T-helper 2 cell (primary cell): ENCODE measurements at places on chromosomes 7 and 10.
A peak's percentile ranks its signal among the peaks of the same experiment; 100 is the strongest.

GRCh38 chr7:65938336-65938895, 43.6 kb downstream of the GUSB start:
- DNase-seq, result no peak

DNA sequence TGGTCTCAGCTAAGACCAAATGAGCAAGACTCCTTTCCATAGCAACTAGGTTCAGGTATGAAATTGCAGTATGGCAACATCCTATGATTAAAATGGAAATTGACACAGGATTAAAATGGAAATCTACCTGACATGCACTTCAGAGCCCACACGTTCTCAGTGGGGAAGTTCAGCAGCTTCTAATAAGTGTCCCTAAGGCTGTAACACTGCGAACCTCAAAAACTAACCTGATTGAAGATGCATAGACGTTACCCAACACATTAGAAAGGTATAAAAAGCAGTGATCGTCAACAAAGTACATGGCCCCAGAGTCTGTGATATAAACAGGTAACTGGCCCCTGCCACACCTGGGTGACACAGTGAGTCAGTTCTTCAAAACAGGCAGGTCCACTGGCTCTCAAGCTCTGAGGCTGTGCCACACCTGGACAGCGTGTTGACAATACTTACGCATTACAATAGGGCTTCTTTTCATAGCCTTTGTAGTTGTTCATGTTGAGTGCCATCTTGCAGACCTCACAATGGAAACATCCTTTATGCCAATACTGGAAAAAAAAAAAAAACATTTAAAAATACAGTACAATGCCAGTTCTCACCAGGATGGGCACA, 274.9 kb upstream of the NEBL start:
- DNase-seq, result no peak

GRCh38 chr10:30092151-30092790, 32.9 kb upstream of the JCAD start:
- DNase-seq, result no peak

GRCh38 chr7:157574120-157574825, 237.5 kb downstream of the DNAJB6 start:
- DNase-seq, result no peak

- no peak for DNase-seq
Observed at GRCh38 chr7:141737118-141737835, 881 bp upstream of the SSBP1 start.

- no peak for DNase-seq
Observed at GRCh38 chr10:79608505-79609375, 2.0 kb upstream of the SFTPA1 start.

- DNase-seq, result peak; percentile 44
Observed at GRCh38 chr10:49280001-49280408, 19.0 kb upstream of the C10orf71 start.
